Psoas muscle (tissue), 8 donors: ENCODE measurements at places on chromosomes 13 and 19. TPM values are rescaled to one million over a fixed set of nuclear protein-coding genes. Genes with fewer than 3 reads are reported as not detected.
A peak's percentile ranks its signal among the peaks of the same experiment; 100 is the strongest.

The CEACAM20 gene
- polyA plus RNA-seq, result 0.03 TPM

DNA sequence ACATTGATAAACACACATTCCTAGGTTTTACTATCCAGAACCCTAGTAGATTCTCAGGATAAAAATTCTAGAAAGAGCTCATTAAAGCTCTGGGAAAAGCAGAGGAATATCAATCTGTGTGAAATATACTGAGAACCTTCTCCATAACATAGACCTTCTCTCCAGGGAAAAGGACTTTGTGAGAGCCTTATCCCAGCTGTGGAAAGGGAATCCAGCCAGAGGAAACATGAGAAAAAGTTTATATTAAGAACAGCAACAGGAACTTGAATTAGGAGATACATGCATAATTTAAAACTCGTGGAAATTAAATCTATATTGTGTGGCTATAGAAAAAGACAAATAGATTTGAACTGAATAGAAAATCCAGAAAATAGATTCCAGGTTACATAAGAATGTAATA lies 1639.9 kb downstream of the EFNB2 start:
- no peak for DNase-seq

The RAB3A gene
- polyA plus RNA-seq, result 0.81 TPM

GRCh38 chr13:111927181-111927540 lies 139.8 kb upstream of the SOX1 start:
- DNase-seq, result no peak

The STARD13 gene
- 2.6 TPM for polyA plus RNA-seq

DNA sequence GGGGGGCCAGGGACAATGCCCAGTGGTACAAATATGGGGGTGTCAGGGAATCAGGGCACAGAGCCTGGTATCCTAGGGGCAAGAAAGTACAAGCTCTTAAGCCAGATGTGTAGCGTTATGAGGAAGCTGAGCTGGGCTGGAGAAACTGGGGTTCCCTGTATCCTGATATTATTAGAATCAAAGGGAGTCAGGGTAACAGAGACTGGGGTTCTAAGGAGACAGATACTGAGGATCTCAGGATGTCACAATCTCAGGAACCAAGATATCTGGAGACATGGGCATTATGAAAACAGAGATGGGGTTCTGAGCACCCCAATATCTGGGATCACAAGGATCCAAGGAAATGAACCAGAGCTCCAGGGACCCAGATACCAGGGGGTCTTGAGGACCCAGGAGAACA lies 784 bp downstream of the BCL3 start:
- DNase-seq, result no peak

GRCh38 chr13:110443622-110444225 lies 117.8 kb downstream of the RAB20 start:
- no peak for DNase-seq

- DNase-seq, result no peak
Measured at GRCh38 chr13:83877651-83878355, 4.5 kb downstream of the SLITRK1 start.

DNA sequence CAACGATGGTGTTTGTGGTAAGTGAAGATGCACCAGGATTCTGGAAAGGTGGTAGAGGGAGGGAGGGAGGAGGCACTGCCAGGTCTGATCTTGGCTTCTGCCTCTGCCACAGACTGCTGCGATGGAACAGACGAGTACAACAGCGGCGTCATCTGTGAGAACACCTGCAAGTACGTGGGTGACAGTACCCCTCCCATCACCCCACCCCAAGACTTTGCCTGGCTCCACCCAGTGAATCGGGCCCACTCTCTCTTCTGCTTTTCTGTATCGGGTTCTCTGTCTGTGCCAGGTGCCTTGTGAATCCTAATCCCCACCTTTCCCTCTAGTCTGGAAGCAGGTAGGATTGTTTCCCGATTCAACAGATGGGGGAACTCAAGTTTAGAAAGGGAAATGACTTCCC lies 2.5 kb downstream of the PRKCSH start:
- DNase-seq, result no peak

- no peak for DNase-seq
Measured at GRCh38 chr19:31943191-31943661, 402.2 kb upstream of the ZNF507 start.

GRCh38 chr13:21668732-21669275 lies 2.1 kb upstream of the FGF9 start:
- DNase-seq, result no peak

The DPY19L3 gene
- polyA plus RNA-seq, result 4.4 TPM

DNA sequence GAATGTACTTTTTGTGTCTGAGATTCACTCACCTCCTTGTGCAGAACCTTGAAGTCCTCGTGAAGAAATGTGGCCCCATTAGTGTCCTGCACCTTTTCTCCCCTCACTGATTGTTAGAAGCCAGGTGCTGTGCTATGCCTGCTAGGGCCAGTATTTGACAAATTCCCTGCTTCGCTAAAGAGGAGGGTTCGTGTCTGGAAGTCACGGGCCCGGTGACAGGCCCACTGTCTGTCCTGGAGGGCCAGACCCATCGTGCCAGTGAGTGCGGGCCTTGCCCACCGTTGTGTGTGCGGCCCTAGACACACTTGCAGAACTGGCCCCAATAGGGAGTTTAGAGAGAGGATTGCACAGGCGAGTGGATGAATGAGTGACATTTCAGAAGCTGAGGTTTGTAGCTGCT lies 36.8 kb upstream of the GAS6 start:
- no peak for DNase-seq

GRCh38 chr19:50060107-50060506 lies 34.3 kb downstream of the ZNF473 start:
- DNase-seq, result no peak

GRCh38 chr19:32357720-32358119 lies 12.3 kb downstream of the ZNF507 start:
- DNase-seq, result no peak

GRCh38 chr13:94546061-94546839 lies 49.7 kb downstream of the TGDS start:
- no peak for DNase-seq

DNA sequence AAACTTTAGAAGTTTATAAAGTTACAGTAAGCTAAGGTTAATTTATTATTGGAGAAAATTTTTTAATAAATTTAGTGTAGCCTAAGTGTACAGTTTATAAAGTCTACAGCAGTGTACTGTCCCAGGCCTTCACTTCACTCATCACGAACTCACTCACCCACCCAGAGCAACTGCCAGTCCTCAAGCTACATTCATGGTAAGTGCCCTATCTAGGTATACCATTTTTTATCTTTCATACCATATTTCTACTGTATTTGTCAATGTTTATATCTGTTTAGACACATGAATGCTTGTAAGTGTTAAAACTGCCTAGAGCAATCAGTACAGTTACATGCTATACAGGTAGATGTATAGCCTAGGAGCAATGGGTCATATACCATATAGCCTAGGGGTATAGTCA lies 12.5 kb downstream of the INTS6 start:
- DNase-seq, result no peak

GRCh38 chr13:110337247-110337646 lies 30.2 kb downstream of the COL4A2 start:
- peak; percentile 54 for DNase-seq

DNA sequence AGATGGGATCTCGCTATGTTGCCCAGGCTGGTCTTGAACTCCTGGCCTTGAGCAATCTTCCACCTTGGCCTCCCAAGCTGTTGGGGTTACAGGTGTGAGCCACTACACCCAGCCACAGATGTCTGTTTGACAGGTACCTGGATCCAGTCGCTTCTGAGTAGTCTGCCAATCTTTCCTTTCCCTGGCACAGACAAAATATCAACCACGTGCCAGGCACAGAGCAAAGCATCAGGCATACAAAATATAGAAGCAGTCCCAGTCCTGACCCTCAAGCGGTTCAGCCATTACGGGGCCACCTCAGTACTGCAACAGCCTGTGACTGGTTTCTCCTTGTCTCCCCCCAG lies 3.8 kb downstream of the ELAVL1 start:
- no peak for DNase-seq

The ZNF526 gene
- polyA plus RNA-seq, result 3.4 TPM

The ZNF99 gene
- under 0.01 TPM for polyA plus RNA-seq

DNA sequence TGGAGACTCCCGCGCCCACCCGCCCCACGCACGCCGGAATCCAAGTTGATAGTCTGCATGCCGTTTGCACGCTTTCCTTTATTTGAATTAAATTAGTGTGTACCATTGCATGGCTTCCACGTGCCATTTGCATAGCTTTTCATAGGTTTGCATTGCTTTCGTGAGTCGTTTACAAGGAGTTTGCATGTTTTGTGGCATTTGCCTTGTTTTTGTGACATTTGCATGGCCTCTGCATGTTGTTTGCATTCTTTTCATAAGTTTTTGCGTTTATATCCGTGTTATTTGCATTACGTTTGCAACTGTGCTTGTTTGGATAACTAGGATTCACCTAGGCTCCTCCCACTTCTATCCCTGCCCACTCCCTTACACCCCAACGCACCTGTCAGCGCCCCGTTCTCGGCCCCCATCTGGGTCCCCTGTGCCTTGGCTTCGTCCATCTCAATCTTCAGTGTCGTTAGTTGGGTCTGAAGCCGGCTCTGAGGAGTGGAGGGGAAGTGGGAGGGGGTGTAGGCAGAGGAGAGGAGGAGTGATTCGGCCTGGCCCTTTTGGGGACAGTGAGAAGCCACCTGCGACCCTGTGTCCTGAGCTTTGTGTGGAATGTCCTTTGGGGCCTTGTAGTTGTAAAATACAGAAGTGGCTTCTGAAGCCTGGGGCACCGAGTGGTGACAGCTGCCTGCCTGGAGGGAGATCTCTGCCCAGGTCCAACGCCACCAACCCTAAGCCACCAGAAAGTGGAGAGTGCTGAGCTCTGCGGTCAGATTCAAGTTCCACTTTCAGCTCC lies 2.4 kb downstream of the CCDC194 start:
- no peak for DNase-seq

The FCAR gene
- polyA plus RNA-seq, result not detected

The ZNF229 gene
- 0.58 TPM for polyA plus RNA-seq

- DNase-seq, result no peak
Measured at GRCh38 chr19:38149661-38150061, 74.4 kb downstream of the DPF1 start.

The ODAD3 gene
- polyA plus RNA-seq, result 0.87 TPM

DNA sequence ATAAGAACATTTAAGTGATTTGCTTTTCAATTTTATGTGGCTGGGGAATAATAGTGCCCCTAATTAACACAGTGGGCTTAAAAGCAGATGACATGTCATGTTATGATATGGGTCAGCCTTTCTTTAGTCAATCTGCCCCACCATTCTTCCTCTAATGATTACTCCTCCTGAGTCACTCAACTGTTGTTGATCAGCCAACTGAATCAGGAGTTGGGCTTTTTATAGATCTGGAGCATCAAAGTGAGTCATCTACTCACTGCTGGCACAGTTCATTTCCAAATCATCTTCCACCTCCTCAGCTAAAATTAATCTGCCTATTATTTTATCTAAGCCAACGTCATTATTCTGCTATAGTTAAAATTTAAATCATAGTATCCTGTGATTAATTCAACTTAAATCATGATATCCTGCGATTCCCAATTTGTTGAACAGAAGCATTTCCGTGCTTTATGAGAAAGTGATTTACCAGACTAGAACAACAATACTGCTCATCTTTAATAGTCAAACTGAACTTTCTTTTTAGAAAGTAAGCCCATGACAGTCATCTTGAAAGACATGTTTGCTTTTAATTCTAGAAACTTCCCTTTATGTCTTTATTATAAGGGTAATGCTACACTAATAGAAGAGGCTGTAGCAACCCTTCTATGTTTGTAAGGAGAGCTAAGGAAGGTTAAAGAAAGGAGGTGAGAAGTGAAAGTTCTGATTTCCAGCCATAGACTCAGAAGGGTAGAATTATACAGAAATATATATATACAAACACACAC lies 551.4 kb downstream of the TBC1D4 start:
- no peak for DNase-seq

DNA sequence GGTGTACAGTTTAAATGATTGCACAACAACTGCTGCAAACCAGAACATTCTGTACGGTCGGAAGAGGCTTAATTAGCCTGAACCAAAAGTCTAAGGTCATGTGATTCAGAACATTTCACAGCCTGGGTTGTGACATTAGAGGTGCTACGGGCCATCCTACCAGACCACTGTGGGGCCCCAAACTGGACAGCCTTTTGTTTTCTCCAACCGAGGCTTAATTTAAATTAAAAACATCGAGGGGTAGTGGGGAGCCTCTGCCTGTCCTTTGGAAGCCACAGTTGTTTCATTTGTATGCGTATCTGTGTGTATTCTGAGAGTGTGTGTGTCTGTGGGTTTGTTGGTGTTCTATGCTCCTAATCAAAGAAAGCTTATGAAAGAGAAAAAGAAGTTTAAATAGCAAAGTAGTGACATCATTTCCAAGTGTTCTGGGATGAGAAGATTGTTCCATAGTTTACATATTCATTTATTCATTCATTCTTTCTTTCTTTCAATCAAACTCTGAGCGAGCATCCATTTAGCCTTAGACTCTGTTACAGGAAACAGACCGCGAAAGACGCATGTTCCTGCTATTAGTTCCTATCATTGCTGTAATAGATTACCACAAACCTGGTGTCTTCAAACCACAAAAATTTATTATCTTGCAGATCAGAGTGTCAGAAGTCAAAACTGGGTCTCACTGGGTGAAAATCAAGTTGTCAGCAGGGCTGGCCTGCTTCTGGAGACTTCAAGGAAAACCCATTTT lies 444.8 kb downstream of the FOXO1 start:
- DNase-seq, result no peak

The CLEC17A gene
- polyA plus RNA-seq, result 0.04 TPM

GRCh38 chr13:114143806-114144605 lies 11.6 kb upstream of the RASA3 start:
- no peak for DNase-seq

- DNase-seq, result peak; percentile 8
Measured at GRCh38 chr19:17626456-17627015, 61.6 kb downstream of the UNC13A start.

GRCh38 chr13:106523576-106523975 lies 11.9 kb downstream of the EFNB2 start:
- DNase-seq, result no peak

The RASL11A gene
- polyA plus RNA-seq, result 2.3 TPM

The ARHGEF7 gene
- 46.8 TPM for polyA plus RNA-seq

DNA sequence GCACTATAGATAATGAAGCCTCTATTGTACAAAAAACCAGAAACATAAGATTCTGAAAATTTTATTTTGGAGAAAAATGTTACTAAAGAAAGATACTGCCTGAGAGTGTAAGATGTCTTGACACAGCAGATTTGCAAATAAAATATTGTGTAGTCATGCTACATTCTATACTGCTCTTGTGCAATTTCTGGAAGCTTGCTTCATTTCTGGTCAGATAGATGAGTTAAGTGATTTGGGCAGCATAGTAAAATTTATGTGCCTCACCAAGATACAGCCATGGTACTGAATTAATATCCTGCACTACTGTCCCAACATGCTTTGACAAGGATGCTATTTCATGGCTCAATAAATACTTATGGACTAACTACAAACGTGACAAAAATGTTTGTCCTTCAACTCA lies 55.1 kb upstream of the STARD13 start:
- DNase-seq, result no peak

The THSD1 gene
- polyA plus RNA-seq, result 2.5 TPM

DNA sequence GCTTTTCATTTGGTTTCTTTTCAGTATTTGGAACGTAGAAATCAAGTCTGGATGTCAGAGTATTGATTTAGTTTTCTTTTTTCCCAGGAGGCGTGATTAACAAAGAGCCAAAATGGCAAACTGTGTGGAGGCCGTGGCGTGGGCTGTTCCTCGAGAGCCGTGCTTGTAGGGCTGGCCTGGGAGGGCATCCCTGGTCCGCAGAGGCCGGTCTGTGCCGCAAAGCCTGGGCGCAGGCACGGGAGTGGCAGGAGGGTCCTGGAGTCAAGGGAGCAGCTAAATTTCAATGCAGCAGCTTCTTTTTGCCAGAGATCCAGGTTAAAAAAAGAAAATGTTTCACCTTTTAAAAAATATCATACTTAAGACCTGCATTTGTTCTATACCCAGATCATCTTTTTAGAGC lies 13.1 kb upstream of the MCF2L start:
- no peak for DNase-seq

GRCh38 chr19:34779652-34780051 lies 6.6 kb upstream of the ZNF599 start:
- DNase-seq, result no peak
